Activated naive CD8-positive, alpha-beta T cell treated with anti-CD3 and anti-CD28 coated beads, Interleukin-2, amount 50 U/mL, for 16 hours (primary cell): ENCODE measurements at places on chromosomes 2 and 18.

DNA sequence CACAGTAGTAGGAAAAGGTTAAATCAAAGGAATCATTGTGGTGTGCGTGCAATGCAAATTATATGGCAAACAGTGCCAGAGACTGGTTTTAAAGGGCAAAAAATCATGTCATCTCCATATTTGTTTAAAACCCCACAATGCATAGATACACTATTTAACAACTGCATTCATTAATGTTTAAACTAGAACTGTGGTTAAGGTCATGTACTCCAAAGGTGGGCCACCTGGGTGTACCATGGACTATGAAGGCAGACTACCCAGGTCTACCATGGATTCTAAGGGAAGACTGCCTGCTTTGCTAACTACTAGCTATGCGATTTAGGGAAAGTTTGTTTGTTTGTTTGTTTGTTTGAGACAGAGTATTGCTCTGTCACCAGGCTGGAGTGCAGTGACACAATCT is 356.3 kb downstream of the ZEB2 start:
- DNase-seq, result no peak

GRCh38 chr2:159892990-159893810 is 95.2 kb upstream of the CD302 start:
- no peak for DNase-seq

DNA sequence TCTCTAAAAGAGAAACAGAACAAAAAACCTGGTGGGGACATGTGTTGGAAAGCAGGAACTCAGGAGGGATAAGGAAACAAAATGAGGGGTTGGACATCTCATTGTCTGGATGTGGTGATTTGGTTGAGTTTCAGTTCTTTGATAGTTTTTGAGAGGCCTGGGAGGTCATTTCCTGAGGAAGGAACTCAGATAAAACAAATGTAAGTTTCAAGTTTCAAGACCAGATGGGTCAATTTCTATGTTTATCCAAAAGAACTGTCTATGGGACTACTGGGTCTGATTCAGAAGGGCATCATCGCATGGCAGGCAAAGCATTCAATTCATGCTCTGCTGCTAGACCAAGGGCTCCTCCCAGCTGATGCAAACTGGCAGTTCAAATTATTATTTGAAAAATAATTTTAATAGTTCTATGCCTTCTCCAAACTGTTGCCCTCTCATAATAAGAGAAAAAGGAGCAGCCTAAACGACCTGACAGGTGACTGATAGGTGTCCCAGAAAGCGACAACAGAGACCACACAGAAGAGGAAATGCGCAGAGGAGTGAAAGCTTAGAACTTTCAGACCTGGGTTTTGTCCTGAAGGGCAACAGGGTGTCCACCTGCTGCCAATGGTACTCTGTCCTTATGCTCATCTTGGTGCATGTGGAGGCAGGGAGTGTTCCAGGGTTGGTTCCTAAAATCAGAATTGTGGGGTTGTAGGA is 39.3 kb upstream of the SH3RF3 start:
- no peak for DNase-seq

GRCh38 chr2:68762665-68763064 is 28.1 kb downstream of the ARHGAP25 start:
- no peak for DNase-seq

DNA sequence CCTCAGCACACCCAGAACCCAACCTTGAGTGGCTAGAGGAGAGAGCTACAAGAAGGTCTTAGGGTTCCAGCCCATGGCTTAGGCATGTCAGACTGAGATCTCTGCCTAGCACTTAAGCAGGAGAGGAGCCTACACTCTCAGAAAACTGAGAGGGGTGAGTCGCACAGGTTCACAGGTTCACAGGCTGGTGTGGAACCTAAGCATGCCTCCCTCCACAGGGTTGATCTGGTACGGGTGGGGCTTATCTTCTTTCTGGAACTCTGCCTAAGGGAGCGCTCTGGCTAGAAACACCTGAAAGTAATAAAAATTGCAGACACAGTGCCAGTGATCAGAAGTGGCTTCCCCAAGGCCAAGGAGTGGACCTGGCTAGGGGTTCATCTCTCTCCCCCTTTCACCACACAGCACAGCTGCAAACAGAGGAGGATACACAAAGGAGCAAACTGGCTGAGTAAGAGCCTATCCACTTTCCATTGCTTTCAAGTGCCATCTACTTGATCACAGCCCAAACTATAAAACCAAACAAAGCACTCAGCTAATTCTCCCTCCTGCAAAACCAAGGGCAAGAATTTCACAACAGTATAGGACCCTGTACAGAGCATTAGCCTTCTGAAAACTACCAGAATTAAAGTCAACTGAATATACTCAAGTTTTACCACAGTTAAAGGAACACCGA is 481.9 kb upstream of the SETBP1 start:
- no peak for DNase-seq

GRCh38 chr2:183903026-183903425 is 695.3 kb upstream of the ZNF804A start:
- no peak for DNase-seq

DNA sequence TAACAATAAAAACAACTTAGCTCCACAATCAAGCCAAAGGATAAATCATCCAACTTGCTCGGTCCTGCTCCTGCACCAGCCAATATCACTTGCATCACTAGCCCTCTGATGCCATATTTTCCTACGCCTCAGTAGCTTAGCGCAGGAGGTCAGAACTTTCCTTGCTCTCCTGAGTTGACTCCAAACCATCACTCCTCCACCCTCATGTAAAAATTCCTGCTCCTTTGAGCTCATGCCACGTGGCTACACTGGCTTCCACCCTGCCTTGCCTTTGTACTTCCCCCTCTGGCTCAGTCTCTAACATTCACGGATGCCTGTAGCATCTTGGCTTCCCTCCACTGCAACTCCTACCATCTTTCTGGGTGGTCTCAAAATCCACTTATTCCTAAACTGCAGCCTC is 25.2 kb downstream of the AAK1 start:
- no peak for DNase-seq

GRCh38 chr2:101578671-101579070 is 103.8 kb upstream of the RFX8 start:
- no peak for DNase-seq

- DNase-seq, result no peak
These were observed 77.6 kb downstream of the PDE1A start for GRCh38 chr2:182349268-182349667.

DNA sequence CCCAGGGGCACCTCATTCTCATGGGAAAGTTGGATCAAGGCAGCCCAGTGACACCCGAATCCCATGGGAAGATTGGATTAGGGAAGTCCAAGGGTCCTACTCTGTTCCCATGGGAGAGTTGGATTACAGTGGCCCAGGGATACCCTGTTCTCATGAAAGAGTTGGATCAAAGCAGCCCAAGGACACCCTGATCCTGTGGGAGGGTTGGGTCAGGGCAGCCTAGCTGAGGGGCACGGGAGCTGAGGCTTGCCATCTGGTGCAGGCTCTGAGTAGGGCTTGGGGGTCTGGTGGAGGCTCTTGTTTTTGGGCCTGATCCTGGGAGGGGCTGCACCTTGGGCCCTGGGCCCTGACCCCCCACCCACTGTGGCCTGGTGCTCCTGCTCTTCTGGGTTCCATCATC is 87.1 kb downstream of the ACKR3 start:
- no peak for DNase-seq

GRCh38 chr2:37570773-37571586 is 100.5 kb downstream of the CDC42EP3 start:
- DNase-seq, result no peak

- no peak for DNase-seq
These were observed 66.8 kb downstream of the GRB14 start for GRCh38 chr2:164554487-164554886.

DNA sequence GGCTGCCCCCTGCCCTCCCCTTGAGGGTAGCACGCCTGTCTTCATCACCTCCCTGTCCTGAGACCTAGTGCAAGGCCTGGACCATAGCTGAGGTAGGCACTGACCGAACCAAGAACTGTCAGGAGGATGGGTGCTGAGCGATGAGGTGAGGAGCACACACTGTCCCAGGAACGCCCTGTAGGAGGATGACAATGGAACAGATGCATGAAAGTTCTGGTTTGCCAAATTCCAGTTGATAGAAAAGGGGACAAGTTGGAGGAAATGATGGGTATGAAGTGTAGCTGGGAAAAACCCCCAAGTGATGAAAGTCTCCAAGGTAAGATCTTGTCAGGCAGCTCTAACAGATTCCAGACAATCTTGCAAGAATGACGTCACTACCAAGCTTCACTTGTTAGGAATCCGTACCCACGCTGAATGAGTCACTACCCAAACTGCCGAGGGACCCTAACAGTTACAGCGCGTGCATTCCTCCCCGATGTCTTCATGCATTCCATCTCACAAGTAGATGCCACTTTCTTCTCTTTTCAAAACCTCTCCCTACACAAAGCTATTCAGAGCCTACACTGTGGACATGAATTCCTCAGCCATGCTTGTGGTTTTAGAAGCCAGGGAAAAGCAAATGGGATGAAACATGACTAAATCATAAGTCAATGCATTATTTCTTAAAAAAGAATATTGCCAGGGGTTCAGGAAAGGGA is 27.6 kb downstream of the MRPL33 start:
- DNase-seq, result no peak

GRCh38 chr2:160842286-160842685 is 317.9 kb upstream of the TANK start:
- DNase-seq, result no peak

DNA sequence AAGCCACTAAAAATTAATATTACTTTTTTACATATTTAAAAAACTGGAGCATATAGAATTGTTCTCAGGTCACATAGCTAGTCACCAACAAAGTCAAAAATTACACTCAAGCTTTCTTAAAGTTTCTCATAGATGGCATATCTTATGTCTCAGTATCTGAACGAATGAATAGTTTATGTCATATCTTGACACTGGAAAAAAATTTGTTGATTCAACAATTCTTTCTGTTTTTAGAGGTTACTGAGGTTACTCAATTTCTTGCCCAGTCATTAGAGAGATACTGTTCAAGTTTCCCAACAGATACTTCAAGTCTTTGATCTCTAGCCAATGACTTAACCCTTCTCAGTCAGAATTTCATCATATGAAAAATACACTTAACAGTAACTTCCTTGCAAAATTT is 113.1 kb upstream of the XIRP2 start:
- no peak for DNase-seq

DNA sequence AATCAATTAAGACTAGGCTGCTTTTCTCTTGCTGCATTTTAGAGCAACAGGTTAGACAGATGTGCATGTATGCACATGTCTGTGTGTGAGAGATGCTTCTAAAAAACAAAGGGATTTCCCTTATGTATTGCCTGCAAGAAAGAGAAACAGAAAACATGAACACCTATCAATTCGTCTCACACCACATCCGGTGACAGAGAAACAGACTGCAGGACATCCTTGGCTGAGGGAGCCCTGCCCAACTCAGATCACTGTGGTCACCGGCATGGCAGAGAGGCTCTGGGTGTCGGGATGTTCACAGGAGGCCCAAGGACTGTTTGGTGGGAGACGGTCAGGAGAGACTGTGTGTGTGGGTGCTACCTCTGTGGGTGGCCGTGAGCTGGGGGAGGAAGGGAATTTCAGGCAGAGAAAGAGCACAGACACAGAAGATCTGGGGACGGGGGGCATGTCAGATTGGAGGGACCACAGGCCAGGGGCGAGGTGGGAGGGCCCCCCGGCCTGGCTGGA is 24.9 kb downstream of the FHL2 start:
- DNase-seq, result no peak

GRCh38 chr2:215737477-215737876 is 275.9 kb downstream of the MREG start:
- no peak for DNase-seq

DNA sequence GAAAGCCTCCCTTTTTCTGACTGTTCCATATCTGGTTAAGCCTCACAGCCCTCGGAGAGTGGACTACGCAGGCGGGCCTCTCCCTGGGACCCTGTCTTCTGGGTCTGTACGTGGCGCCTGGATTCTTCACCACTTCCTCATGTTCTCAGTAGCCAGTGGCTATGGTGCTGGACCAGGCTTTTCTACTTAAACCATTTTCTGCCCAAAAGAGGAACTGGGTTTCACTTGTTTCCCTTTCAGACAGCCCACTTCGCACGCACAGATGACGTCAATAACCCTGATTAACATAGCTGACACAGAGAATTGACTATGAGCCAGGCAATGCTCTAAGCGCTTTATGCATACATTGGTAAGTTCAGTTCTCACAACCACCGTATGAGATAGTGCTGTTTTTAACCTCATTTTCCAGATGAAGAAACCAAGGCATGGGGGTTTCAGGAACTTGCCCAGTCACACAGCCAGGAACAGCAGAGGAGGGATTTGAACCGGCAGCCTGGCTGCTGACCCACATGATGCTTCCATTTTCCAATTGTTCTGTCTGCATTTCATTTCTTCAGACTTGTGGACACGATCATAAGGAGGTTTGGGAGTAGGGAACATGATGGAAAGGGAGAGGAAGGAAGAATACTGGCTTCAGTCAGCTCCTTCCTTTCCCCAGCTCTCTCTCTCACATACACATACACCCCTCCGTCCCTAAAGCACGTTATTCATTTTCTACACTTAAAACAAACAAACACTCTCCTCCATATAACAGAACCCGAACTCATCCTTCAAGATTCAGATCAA is 41.7 kb downstream of the MYOM1 start:
- no peak for DNase-seq

DNA sequence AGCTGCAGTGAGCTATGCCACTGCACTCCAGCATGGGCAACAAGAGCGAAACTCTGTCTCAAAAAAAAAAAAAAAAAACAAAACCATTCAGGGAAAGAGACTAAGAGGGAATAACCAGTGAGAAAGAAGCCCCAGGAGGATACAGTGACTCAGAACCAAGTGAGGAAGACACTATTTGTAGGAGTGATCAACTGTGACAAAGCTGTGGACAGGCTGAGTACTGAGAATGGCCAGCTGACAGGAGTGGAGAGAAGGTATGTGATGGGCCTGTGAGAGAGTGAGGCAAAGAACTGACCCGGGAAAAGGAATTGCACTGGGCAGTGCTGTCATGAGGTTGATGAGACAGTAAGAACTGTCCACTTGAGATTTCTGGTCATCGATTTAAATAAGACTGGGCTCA is 6.7 kb upstream of the LCT start:
- DNase-seq, result no peak

DNA sequence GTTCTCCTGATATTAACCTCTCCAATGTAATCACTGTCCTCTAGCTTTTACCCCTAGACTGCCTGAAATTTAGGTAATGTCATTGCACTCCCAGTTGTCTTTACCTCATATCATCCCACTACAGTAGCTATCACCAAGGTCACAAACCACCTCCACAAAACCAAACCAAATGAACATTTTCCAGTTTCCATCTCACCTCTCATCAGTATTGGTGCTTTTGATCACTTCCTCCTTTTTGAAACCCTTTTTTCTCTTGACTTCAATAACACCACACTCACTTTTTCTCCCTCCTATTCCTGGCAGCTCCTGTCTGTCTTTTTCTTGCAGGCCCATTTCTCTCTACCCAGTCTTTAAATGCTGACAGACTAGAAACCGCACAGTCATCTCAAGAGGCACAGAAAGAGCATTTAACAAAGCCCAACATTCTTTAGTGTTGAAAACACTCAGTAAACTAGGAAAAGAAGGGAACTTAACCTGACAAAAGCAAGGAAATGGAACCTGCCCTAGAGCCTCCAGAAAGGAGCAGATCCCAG is 95.9 kb upstream of the SIX2 start:
- DNase-seq, result no peak

DNA sequence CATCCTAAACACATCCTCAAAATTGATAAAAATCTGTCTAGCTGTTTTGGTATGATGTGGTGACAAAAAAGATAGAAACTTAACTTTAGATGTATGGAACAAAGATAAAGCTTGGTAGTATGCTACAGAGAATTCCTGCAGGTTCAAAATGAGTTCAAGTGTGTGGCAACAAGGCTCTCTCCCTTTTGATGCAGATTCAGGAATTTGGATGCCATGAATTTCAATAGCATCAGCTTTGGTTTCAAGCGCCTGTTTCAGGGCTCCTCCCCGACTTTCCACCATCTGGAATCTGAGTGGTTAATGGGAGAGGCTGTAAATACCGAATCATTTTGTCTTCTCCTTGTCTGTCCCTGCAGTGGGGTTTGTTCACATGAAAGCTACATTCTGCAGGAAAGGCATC is 180.6 kb downstream of the MTX2 start:
- DNase-seq, result no peak
